ENCODE measurements at places on chromosomes 1 and 21.

DNA sequence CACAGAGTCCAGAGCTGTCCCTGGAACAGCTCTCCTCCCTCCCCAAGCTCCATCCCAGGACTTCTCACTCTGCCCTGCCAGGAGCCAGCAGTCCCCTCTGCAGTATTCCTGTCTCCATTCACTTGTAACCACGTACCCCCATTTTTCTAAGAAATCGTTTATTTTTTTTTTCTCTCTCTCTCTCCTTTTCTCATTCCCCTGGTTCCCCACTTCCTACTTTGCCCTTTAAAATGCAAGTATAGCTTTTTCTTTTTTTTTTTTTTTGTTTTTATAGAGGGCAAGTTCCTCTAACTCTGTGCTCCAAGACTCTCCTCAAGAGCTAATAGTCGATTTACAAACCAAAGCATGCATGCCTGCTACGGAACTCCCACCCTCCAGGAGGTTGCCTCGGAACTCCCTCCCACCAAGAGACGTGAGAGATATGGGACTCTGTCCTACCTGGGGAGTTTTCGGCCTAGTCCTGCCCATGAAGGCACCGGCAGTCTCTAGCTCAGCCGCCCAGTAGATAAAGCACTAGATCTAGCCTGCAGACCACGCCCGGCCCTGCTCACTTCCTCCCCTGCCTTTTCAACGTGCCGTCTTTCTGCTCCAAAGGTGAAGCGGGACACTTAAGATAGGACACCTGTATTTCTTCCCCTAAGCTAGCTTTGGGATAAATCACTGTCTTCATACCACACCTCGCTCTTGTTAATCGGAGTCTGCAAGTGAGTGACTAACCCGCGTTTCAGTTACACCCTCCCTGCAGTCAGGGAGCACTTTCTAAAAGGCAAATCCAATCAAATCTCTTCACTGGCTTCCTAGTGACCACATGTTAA lies 27.7 kb downstream of the TNFRSF9 start:
- no peak for DNase-seq

GRCh38 chr1:212583643-212584042 lies 24.9 kb upstream of the ATF3 start:
- no peak for DNase-seq

DNA sequence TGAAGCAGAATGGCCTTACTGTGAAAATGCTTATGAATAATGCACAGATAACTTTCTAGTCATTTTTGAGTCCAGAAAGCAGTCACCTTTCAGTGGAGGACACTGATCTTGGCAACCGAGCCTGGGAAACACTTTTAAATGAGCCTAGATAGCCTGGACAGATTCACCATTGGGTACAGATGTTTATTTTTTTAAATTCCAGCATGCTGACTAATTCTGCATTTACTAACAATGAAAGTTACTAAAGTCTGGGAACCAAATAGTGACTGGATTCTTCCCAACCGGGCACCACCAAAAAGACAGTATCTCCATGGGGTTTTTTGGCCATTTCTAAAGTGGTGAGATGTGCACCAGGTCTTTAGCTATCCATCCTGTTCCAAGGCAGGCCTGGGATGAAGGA lies 3.3 kb upstream of the FMOD start:
- DNase-seq: no peak

DNA sequence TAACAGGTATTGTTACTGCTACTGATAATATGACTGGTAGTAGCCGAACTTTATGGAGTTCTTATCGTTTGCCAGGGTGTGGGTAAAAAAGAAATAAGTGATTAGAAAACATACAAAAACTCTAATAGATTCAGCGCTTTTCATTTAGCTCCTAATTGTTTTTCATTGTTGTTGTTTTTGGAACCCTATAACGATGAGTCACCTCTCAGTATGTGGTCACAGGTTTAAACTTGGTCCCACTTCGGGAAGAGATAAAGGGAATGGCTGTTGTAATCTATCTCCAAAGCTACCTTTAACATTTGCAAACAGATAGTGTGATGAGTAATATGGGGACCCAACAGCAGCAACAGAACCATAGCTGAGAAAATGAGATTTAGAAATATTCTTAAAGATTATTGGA lies 62.7 kb upstream of the BCL10 start:
- DNase-seq: no peak

DNA sequence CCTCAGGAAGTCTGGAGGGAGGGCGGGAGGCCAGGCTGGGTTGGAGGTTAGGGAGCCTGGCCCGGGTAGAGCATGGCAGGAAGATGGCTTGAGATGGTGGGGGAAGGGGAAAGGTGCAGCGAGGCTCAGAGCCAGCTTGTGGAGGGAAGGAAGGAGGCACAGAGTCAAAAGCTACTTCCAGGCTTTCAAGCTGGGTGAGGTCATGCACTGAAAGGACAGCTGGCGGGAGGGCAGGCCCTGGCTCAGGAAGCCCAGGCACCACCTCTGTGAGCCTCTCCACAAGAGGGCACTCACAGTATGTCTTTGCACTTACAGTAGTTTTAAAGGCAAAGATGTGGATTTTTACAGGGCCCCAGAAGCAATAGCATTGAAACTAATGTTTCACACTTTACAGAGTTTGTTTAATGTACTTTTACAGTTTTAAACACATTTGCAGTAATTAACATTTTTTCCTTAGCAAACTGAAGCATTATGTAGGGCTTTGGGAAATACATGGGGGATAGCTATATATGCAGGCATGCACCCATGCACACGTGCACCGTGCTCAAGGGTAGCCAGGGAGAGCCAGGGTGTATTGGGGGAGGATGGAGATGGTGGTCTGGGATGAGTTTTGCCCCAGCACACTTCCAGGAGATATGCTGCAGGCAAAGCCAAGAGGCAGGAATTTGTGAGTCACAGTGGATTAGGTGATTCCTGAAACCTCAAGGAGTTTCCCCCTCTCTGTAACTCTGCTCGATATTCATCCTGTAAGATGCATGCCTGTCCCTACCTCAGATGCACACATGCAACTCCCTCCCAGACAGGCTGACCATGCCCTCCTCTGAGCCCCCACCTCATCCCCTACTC lies 6.1 kb upstream of the ADAM15 start:
- DNase-seq: no peak

DNA sequence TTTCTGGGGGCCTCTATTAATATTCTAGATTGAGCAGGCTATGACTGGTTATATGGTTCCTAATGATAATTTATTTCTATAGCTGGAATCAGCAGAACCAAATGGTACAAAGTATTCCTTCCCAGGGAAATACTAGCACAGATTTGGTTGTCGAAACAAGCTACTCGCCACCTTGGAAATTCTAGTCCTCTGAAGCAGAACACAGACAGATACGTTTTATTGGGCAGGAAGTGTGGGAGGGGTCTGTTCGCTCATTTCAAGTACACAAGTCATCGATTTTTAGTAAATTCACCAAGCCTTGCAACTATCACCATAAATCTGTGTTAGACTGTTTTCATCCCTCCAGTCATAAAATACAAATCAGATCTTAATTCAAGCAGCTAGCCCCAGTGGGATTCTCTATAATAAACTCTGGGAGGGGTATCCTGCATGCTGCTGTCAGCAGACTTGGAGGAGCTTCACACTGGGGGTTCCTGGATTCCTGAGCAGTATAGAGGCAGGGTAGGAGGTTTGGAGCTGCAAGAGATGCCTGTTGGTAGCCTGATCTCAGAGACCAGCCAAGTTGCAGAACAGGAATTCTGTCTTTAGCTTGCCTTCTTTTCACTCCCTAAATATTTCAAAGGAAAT lies 9.8 kb upstream of the GPR137B start:
- DNase-seq: no peak

DNA sequence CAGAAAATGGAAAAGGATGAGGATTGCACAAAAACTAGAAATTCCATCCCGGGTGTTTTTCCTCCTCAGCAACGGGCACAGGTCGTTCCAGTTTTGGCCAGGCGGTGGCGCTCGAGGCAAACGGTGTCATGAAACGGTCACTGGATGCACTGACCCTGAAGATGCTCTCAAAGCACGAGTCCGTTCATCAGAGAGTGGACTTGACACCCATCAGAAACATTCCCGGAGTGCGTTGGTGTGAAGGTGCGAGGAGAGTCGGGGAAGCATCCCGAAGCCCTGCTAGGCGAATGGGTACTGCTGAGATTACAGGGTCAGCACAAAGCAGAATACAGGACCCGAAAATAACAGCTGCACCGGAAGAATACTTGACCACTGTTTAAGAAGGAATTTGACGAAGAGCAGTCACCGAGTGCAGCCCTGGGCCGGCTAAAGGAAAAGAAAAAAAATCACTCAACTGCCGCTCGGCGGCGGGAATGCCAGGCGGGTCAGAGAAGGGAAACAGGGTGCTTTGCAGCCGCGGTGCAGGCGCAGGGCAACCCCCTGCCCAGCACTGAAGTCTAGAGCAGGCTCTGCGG lies 71.7 kb upstream of the ETS2 start:
- DNase-seq: no peak

DNA sequence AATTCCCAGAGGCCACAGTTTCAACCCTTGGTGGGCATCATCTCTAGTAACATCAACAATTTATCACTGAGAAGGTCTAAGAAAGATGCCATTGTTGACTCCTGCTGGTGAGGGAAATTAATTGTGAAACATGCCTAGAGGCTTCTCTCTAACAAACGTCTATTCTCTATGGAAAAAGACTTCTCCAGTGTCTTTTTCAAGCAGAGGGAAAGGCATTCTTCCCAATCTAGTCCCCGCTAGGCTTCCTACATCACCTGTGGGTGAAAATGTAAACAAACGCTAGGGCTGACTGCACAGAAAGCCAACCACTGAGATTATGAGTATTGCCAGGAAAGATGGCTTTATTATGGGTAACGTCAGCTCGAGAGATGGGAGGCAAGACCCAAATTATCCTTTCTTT lies 677.4 kb downstream of the NCAM2 start:
- no peak for DNase-seq

- DNase-seq: no peak
Measured at GRCh38 chr1:99727575-99728185, 38.8 kb downstream of the FRRS1 start.

GRCh38 chr1:203459671-203460201 lies 15.9 kb upstream of the PRELP start:
- no peak for DNase-seq

DNA sequence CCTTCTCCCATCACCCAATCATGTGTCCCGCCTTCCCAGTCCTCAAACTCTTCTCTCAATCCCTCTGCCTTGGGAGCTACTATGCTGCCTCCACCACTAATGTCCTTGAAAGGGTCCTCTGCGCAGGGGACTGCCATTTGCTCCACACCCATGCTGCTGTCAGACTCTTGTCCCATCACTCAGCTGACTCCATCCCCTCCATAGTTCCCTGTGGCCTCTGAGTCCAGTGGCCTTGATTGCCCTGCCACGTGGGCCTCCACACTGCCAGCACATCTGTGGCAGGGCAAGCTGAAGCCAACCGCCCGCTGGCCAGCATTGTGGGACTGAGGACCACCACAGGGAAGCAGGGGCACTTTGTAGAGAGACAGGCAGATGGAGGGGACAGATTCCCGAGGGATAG lies 1.3 kb upstream of the TNNT2 start:
- DNase-seq: no peak

GRCh38 chr21:32477424-32477745 lies 64.9 kb downstream of the EVA1C start:
- DNase-seq: no peak

GRCh38 chr1:201254625-201255478 lies 28.5 kb upstream of the PKP1 start:
- no peak for DNase-seq

- no peak for DNase-seq
Measured at GRCh38 chr1:47449822-47450552, 12.1 kb downstream of the FOXD2 start.

GRCh38 chr21:42781971-42782722 lies 97.2 kb downstream of the WDR4 start:
- no peak for DNase-seq

DNA sequence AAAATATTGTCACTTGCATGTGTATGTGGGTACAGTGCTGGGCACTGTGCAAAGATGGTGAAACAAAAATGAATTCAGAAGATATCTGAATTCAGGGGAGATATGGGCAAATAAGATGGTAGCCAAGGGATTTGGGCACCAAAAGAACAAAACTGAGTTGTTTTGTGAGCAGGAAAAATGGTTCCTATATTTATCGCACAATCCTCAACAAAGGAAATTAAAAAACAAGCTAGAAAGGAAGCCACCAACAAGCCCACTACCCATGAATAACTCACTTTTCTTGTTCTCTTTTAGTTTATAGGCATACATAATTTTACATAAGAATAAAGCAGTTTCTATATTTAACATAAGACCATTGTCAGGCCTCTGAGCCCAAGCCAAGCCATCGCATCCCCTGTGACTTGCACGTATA lies 40.7 kb upstream of the VASH2 start:
- DNase-seq: no peak

GRCh38 chr1:6732942-6733341 lies 31.3 kb upstream of the DNAJC11 start:
- DNase-seq: no peak

- no peak for DNase-seq
Measured at GRCh38 chr21:19350286-19350685, 946.7 kb upstream of the TMPRSS15 start.

GRCh38 chr1:236753964-236754363 lies 41.1 kb upstream of the MTR start:
- no peak for DNase-seq

DNA sequence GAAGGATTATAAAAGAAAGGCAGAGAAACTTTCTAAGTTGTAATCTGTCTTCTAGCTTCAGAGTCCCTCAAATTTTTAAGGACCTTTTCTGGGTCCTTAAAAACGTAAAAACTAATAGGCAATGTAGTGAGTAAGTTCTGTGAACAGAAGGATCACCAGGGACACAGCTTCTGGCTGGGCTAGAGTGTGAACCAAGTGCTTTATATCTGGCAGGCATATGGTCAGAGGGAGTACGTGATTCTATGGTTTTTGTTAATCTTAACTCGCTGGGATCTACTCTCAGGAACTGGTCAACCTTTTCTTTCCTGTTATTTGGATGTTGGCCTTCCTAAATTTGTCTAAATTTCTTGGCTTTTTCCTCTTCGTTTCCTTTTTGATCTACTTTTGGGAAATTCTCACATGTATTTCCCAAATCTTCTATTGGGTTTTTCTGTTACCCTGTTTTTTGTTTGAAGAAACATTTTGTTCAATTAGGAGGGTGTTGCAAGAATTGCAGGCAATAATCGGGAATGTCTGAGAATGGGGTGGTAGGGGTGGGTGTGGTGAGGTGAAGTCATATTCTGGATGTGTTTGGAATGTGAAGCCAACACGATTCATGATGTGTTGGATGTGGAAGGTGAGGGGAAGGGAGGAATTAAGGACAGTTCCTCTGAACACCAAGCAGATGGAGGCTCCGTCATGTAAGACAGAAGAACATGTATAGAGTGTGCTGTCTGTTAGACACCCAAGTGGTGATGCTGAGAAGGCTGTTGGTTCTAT lies 193.2 kb downstream of the FMN2 start:
- no peak for DNase-seq

Measured in cortex of kidney (tissue), 1 donor.